NCI-H345 (cell line): ENCODE measurements at places on chromosomes 12 and 14.

DNA sequence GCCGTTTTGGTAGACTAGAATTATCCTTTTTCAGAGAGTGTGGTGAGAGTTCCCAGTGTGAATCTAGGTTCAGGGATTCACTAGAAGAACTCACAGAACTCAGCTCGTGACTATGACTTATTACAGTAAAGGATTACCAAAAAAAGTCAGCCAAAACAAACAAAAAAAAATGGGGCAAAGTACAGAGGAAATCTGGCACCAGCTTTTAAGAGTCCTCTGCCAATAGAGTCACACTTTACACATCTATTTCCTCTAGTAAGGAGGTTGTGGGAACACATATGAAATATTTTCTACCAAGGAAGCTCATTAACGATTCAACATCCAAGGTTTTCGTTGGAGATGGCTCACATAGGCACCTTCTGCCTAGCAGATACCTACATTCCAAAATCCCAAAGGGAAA is 28.2 kb downstream of the TSPAN19 start:
- no peak for DNase-seq

DNA sequence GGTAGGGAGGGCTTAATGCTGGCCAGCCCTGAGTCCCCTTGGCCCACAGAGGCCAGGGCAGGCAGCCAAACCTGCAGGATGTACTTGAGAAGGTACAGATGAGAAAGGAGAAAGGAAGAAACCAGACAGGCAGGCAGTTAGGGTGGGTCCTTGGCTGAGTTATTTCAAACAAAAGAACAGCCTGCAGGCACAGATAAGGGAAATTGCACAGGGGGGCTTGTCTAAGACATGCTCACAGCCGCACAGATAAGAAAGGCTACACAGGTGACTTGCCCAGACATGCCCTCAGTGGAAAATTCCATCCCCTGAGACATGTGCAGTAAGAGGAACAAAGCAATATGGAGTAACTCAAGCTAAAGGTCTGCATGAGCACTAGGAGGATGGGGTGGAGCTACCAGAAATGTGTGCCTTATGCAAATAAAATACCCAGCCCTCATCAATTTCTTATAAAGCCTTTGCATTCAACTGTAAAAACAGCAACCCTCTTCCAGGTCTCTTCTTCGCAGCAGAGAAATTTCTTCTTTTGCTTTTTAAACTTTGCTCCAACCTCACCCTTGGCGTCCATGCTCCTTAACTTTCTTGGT is 158.2 kb upstream of the RGS6 start:
- DNase-seq, result no peak

DNA sequence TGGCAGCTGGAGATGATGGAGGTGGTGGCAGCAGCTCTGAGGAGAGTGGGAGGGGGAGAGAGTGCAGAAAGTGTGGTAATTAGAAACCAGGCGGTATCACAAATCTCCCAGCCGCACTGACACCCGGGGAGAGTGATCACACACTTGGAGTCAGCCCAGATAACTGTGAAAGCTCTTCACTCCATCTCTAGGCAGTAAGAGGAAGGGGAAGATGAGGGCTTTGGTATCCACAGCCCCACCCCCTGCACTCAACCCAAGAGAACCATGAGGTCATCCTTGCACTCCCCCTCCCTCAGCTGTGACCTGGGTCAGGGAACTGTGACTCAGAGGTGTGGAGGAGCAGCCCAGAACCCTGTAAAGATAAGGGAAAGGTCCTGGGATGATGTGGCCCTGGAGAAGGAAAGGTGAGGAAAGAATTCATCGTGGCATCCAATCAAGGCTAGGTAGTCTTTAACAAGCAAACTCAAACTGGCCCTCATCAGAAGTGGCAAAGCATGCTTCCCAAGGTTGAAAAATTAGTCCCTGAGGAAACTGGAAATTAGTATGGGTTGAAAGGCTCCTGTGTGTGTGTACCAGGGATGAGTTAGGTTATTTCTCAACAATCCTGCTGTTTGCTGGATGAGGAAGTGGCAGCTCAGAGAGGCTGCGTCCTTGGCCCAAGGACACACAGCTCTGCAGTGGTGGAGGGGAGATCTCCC is 111.0 kb upstream of the LHX5 start:
- DNase-seq, result no peak

DNA sequence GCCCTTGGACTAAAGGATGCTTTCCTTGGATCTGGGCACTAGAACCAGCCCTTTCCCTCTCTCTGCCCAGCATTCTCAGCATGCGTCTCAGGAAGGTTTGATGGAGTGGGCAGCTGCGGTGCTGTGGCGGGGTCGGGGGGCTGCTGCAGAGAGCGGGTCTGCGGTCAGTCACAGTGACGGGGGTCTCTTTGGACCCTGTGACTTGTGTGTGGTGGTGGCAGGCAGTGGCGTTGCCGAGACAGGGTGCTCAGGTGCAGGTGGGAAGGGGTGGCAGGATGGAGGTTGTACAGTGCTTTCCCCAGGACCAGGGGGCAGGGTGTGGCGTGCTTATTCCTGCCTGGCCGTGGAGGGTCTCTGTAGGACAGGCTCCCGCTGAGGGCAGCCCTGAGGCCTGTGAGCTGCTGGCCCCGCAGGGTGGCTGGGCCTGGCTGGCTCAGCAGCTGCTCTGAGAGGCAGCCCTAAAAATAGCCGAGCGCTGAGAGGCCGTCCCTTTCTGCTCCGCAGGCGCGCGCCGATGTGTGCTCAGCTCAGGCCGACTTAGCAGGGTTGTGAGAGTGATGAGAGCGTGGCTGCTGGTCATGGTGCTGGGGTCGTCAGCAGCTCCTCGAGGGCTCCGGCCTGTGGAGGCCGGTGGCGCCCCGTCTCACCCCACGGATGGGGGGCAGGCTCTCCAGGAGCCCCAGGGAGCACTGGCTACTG is 9.7 kb downstream of the PACS2 start:
- DNase-seq, result peak; percentile 52

GRCh38 chr12:6390084-6390799 is 6.3 kb downstream of the LTBR start:
- no peak for DNase-seq

DNA sequence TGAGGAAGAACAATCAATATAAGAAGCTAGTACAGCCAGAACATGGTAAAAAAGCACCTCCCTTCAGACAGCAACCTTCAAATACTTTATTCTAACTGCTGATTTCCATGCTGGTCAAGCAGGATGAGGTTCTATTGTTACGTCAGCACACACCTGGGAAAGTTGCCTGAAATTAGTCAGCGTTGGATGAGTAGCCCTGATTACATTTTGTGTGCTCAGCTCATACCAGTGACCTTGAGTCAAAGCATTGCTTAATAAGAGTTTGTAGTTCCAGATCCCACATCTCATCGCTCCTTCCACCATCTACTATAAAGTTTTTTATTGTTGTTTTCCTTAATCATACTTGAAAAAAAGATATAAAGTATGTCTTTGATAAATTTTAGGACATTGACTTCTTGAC is 361.5 kb downstream of the EGLN3 start:
- no peak for DNase-seq

- no peak for DNase-seq
These were observed 98.6 kb downstream of the ARF6 start for GRCh38 chr14:49991491-49991890.

DNA sequence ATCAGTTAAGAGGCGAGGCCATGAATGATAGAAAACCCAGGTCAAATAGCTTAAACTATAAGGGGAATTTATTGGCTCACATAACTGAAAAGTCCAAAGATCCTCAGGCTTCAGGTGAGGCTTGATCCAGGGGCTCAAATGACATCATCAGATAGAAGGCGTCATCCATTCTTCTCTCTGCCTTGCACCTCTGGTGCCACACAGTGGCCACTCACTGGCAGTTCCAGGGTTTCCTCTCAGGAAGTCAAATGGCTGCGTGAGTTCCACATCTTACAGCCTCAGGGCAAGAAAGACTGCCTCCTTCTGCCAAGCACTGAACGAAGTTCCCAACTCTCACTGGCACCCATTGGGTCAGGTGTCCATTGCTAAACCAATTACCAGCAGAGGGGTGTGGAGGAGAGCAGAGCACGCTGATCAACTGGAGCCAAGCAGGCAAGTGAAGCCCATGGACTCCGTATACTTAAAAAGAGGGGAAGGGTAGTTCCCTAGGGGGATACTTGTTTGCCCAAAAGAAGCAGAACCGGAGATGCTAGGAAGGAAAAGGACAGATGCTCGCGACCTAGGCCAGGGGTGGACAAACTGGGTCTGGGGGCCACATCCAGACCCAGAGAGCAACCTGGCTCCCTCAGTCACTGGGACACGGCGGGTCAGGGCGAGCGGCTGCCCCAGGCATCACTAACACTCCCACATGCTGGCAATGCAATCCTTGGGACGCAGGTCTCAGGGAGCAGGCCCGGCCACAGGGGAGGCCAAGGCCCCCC is 69.3 kb downstream of the SERPINA3 start:
- peak; percentile 6 for DNase-seq

- no peak for DNase-seq
These were observed 213.1 kb downstream of the CHST11 start for GRCh38 chr12:104669851-104670337.

DNA sequence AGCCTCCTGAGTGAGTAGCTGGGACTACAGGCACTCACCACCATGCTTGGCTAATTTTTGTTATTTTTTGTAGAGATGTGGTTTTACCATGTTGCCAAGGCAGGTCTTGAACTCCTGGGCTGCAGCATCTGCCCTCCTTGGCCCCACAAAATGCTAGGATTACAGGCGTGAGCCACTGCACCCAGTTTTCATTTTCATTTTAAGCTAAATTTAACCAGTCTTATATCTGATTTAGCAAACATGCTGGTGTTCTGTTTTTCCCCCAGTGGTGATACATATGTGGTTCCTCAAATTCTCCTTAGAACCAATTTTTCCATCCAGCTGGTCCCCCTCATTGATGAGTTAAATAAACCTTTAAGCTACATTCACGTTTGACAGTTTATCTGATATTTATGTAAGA is 43.8 kb upstream of the BICD1 start:
- no peak for DNase-seq
